ENCODE measurements at places on chromosomes 1 and 21.

DNA sequence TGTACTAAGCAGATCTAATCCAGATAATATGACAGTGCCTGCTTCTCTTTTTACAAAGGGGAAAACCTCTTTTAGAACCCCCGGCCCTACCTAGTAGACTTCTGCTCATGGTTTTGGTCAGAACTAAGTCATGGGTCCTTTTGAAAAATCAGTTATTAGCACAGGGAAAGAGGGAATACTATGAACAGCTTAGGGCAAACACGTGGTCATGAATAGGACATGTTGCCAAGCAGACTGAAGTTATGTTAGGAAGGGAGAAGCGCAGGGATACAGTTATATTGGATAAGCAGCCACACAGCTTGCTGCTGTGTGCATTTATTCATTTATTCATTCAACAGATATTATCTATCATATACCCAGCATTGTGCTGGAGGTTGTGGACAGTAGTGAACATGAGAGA lies 25.3 kb upstream of the IGSF3 start:
- no peak for DNase-seq

DNA sequence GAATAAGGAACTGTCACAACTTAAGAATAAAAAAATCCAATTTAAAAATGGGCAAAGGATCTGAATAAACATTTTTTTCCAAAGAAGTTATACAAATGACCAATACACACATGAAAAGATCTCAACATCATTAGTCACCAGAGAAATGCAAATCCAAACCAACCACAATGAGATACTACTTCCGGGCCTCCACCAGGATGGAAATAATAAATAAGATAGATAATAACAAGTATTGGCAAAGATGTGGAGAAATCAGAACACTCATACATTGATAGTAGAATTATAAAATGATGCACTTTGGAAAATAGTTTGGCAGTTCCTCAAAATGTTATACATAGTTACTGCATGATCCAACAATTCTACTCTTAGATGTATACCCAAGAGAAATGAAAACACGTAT lies 18.7 kb downstream of the ZSWIM5 start:
- DNase-seq, result no peak

GRCh38 chr21:17585875-17586450 lies 26.7 kb downstream of the BTG3 start:
- DNase-seq, result no peak

DNA sequence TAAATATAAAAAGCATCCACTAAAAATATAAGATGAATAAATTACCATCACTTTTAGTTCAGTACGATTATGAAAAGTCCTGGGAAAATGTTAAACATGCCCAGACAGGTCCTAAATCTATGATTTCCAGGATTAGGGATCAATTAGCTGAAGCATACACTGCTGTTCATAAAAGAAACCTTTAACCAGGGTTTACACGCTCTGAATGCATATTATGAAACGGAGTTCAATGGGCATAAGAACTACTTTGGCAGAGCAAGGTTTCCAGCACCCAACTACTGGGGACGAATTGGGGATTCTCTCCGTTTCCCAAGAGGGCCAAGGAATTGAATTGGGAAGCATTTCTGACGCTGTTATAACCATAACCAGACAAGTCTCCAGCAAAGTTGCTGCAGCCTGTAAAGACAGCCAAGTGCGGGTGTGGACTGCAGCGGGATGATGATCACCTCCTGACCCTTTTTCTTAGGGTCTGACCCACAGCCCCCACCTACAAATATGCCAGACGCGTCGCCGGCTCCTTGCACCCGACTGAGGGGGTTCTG lies 1.6 kb downstream of the SLC30A1 start:
- DNase-seq, result no peak

GRCh38 chr1:113653741-113654140 lies 105.5 kb downstream of the PHTF1 start:
- no peak for DNase-seq

DNA sequence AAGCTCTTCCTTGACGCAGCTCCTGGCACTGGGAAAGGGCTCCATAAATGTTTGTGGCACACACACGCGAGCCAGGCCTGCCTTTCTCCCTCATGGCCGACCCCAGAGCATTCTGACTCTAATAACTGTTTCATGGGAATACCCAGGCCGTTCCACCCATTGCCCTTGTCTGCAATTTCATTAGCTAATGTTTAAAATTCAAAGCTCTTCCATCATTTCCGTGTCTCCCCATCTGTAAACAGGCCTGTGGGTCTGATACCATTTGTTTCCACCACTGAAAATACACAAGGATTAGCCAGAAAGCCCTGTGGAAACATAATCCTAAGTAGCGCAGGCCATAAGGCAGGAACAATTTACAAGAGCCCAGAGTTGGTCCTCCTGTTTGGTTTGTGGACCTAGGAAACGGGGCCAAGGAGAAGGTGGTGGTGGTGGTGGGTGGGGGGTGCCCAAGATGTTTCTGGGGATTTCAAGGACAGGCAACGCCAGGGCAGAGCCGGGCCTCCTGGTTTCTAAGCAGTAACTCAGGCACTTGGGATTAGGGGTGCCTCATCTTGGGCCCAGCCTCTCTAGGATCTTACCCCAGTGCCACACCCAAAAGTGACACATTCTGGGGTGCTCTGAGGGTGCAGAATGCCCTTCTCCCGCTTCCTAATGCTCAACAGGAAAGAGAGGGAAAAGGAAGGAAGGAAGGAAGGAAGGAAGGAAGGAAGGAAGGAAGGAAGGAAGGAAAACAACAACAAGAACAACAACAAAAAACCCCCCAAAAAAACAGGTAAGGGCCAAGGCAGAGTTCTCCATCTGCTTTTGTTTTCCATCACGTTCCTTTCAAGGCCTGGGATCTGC lies 79.4 kb downstream of the SSBP3 start:
- no peak for DNase-seq

- no peak for DNase-seq
Measured at GRCh38 chr1:86915737-86916235, 1.4 kb downstream of the HS2ST1 start.

- DNase-seq, result no peak
Measured at GRCh38 chr1:85047472-85048295, 616 bp downstream of the MCOLN3 start.

DNA sequence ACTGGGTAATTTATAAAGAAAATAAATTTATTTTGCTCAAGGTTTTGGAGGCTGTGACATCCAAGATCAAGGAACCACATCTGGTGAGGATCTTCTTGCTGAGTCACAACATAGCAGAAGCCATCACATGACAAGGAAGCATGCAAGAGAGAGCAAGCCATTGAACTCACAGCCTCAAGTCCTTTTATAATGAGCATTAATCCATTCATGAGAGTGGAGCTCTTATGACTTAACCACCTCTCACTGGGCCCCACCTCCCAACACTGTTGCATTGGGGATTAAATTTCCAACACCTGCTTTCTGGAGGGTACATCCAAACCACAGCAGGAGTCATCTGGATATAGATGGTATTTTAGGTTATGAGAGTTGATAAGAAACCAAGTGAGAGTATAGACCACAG lies 20.6 kb upstream of the EGLN1 start:
- no peak for DNase-seq

- DNase-seq, result no peak
Measured at GRCh38 chr1:17550729-17551584, 11.5 kb downstream of the ARHGEF10L start.

GRCh38 chr1:156429313-156430060 lies 60.5 kb downstream of the RHBG start:
- no peak for DNase-seq

DNA sequence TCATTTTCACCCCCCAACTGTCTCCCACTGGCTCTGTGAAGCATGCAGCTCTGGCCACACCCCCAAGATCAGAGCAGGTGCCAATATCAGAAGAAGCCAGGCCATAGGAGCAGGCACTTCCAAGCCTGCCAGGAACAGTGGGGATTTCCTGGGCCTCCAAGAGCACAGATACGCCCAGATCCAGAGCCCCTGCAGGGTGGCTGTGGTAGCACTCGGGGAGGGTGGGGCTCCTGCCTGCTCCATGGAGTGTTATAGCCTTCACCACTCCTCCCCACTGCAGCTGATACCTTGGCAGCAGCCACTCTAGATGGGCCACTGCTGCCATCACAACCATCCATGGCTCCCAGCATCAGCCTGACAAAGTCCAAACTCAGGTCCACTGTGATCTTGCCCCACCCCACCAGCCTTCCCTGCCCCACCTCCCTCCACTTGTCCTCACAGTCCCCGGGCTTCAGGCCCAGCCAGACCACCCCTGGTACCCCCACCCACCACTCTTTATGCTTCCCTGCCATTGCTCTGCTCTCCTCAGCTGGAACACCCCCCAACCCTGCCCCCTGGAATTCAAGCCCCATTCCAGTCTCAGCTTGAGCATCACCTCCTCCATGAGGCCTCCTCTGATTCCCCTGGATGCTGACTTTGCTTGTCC lies 448.3 kb downstream of the MATN1 start:
- no peak for DNase-seq

- DNase-seq, result no peak
Measured at GRCh38 chr1:82844447-82844846, 1043.7 kb downstream of the ADGRL2 start.

DNA sequence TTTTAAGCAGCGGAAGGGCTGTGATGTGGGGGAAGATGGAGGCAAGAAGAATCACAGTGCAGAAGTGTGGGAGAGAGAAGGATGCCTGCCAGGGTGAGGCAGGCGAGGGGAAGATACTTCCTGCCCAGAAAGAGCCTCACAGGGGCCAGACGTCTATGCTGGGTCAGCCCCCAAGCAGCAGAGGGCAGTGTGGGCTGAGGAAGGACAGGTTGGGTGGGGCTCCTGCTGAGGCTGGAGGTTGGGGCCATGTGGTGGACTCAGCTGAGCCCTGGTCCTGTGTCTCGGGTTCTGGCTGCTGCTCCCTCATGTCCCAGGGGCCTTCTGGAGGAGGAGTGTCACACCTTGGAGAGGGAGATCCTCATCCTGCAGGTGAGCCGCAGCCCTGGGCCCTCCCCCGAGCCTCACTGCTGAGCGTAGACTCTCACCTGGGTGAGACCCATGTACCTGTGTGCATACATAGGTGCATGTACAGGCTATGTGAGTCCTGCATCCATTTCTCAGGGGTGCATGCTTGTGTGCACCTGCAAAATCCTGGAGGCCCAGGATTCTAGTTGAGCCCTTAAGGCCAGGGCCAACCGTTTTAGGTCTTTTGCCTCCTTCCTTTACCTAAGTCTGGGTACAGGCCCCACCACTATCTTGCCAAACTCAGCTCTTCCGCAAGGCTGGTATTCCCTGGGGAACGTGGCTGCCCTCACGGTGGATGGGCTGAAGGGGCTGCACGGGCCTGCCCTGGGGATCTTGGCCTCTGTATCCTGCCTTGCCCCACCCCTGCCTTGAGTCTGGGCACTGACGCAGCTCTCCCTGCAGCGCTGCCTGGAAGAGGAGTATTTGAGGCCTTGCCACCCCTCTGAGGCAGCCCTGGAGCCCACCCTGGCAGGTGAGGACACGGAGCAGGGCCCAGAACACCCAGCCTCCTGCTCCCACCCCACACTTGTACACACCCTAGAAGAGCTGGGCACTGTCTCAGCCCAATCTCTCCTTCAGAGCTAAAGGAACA lies 3.7 kb downstream of the CCDC24 start:
- DNase-seq, result no peak

DNA sequence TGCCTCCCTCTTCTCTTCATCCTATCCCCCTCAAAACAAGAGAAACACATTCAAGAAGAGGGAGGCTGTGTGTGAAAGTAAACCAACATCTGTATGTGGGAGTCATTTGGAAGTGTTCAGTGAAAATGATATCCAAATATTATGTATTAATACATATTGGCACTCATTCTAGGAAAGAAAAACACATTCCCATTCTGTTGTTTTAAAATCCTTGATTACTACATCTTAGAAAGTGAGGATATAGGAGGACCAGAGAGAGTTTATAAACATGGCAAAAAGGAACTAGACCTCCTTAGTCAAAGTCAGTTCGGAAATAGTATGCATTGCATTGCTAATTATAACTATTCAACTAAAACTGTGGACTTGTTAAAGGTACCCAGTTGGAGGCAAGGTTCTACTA lies 786.6 kb downstream of the ADGRL2 start:
- DNase-seq, result no peak

- no peak for DNase-seq
Measured at GRCh38 chr21:43267391-43268085, 98.7 kb downstream of the CRYAA start.

GRCh38 chr1:230149751-230150584 lies 82.9 kb downstream of the GALNT2 start:
- DNase-seq, result no peak

GRCh38 chr1:245469734-245470133 lies 314.9 kb downstream of the KIF26B start:
- no peak for DNase-seq

DNA sequence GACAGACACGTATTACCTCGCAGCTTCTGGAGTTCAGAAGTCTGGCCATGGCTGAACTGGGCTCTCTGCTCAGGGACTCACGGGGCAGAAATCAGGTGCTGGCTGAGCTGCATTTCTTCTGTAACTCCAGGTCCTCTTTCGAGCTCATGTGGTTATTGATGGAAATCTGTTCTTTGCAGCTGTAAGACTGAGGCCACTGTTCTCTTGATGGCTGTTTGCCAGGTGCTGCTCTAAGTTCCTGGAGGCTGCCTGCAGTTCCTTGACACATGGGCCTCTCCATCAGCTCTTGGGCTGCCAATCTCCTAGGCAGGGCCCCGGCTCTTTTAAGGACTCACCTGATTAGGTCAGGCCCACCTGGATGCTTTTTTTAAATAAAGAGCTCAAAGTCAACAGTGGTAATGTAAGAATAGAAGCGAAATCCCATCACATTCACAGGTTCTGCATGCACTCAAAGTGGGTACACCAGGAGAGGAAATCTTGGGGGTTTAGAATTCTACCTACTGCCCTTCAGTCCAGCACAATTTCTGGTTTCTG lies 139.1 kb downstream of the KAZN start:
- DNase-seq, result no peak

Measured in cortex of kidney (tissue), 1 donor.